Astrocyte (in vitro differentiated cells and primary cell): ENCODE measurements at places on chromosomes 5 and 9. TPM values are rescaled to one million over a fixed set of nuclear protein-coding genes. Genes with fewer than 3 reads are reported as not detected.

DNA sequence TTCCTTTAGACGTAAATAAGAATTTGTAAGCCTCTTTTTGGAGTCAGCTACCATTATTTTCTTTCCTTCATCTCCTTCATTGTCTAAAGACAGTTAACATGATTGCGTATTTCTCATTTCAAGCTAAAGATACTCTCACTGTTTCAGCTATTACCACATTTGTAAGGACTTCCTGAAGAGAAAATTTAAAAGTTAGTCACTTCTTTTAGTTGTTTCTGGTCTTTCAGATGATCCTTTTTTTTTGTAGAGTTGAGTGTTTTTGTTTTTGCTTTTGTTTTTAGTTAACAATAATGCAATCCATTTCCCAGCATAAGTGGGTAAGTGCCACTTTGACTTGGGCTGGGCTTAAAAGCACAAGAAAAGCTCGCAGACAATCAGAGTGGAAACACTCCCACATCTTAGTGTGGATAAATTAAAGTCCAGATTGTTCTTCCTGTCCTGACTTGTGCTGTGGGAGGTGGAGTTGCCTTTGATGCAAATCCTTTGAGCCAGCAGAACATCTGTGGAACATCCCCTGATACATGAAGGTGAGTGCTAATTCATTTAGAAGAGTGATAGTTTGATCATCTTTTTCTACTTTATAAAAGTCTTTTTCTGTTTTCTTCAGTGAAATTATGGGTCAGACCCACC is 2.0 kb downstream of the IL31RA start:
- DNase-seq, result no peak

DNA sequence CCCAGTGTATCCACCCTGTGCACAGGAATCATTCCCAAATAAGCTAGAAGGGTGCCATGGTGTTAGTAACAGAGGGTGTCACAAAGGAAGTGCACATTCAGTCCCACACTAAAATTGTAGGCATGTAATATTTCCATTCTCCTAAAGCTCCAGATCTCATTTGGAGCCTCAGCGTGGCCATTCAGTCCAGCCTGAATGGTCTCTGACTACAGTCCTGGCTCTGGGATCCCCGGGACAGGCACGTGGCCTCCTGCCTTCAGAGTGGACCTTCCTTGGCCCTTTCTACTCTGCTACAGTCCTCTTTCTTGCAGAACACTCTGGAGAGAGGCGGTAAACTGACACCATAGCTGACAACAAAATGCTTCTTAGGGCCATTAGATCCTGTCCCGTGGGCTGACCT is 243.9 kb downstream of the IRX2 start:
- no peak for DNase-seq

DNA sequence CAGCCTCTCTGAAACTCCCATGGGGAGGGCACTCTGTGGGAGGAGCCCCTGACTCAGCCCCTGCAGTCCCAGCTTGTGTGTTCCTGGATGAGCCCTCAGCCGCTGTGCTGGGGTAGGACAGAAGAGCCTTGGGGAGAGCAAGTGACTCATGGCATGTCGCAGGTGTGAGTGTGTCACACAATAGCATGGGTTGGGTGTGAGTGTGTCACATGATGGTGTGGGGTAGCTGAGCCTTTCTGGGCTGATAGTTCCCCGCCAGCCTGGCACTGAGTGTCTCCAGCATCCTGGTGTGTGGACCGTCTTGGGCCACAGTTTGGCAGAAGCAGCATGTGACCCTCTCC is 83.4 kb downstream of the PHF2 start:
- DNase-seq, result no peak

DNA sequence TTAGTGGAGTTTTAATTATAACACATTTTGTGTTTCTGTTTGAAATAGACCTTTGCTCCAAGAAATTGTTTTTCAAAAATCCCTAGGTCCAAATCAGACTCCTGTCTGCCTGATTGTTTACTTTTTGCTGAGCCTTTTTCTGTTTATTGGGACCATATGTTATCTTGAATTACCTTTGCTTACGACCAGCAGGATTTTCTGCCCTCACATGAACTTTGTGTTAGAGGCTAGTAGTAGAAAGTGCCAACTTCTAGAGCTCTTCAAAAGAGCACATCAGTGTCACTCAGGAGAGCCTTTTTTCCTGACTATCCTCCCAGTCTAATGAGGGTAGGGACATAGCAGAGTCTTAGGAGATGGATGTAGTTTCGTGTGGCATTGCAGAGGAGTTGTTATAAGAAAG is 10.2 kb downstream of the RECK start:
- no peak for DNase-seq

DNA sequence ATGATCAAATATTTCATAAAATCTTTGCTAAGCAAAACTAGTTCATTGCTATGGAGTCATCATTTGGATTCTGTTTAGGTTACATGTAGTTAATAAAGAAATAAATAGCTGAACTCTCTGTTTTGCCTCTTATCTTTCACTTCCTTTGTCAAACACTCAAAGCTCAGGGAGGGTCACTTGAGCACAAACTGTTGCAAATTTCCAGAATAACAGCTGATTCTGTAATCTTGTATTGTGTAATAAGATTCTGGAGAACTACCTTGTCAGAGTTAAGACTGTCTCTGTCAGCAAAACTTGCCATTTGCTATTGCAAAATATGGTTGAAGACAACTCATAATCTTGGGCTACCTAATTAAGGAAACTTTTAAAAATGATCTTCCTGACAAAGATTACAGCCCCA is 182.0 kb upstream of the MOCS2 start:
- no peak for DNase-seq

GRCh38 chr5:61463596-61463995 is 131.5 kb downstream of the ZSWIM6 start:
- DNase-seq, result no peak

GRCh38 chr5:138955013-138955660 is 80.0 kb upstream of the LRRTM2 start:
- no peak for DNase-seq

DNA sequence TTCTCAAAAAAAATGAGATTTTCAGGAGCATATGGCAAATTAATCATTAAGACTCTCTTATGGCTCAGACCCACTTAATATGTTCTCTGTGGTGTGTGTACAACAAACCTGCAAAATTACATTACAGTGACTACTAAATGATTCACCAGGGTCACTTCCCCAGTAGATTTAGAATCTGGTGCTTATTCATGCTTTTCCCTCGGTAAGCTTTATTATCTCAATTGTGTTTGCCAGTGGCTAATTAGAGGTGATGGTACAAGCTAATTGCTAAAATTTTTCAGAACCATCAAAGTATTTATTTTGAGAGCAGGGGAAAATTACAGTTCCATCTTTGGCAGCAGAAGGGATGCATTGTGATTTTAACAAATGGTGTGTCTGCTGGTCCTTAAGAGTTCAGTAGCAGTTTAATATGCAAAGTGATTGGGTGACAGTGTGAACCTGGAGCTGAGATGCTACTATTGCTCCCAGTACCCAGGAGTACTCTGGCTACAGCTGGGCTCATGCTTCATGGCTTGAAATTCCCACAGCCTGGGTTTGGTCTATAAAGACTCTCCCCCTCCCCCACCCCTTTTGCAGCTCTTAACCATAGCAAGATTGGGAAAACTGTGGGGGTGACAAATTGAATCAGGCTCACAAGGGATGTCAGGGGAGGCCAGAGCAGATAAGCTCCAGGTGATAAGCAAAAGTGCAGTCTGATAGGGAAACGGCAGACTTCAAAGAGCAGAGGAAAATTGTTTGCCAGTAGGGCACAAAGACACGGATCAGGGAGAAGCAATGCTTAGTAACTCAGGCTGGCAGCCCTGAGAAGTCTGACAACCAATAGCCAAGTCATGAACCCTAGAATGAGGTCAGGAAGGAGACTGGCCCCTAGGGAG is 92.8 kb upstream of the RAD23B start:
- peak; percentile 74 for DNase-seq

DNA sequence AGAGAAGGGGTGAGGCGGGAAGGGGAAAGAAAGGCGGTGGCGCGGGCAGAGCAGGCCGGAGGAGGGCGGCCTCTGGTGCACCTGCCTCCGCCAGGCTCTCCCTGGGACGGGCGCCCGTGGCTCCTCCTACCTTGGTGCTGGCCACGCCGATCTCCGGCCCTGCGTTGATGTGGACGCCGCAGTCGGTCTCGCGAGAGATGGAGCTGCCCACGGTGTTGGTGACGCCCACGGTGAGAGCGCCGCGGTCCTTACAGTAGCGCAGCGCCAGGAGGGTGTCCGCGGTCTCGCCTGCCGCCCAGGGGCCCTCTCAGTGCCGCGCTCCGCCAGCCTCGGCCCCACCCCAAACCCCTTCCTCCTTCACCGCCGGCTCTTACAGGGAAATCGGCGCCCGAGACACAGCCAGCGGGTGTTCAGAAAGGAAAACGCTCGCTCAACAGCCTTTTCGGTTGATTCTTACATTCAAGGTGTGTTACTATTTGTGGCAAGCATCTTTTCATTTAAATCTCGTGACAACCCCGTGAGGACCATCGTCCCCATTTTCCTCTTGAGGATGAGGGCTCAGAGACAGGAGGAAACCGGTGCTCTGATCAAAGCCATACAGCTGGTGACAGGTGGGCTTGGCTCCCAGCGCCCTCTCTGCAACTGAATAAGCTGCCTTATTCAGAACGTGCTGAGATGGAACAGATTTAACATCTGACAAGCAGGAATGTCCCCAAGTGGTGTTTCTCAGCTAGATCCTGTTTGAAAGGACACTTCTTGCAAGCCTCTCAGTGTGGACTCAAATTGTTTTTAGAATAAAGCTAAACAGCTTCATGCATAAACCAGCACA is 22.0 kb upstream of the MAPK9 start:
- DNase-seq, result no peak

DNA sequence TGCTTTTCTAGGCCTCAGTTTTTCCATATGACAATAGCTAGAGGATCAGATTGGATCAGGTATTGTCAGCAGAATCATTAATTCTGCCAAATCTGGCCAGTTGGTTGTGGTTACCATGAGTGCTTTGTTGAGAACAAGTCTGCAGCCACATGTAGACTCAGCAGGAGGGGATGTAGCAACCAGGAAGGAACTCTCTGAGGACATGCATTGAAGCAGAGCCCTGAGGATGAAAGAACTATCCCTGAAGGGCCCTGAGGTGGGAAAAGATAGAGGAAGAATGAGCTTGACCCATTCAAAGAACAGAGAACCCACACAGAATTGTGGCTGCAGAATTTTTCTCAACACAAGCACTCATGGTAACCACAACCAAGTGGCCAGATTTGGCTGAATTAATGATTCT is 60.1 kb upstream of the AFAP1L1 start:
- peak; percentile 92 for DNase-seq

DNA sequence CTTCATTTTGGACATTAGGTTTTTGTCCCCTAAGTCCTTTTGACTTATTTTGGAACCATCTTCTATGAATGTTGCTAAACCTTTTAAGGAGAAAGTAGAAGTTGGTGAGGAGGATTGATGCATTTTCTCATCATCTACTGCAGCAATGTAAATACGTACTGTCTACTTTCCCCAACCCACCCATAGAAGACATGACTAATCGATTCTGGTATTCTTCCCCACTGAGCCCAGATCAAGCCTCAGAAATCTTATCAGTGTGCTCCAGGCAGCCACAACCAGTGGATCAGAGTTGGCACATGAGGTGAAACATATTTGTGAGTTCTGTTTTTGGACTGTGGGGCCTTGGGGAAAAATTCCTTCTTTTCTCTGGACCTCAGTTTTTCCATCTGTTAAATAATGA is 57.7 kb downstream of the FGF18 start:
- DNase-seq, result peak; percentile 56

GRCh38 chr5:136811086-136811485 is 445.7 kb upstream of the TRPC7 start:
- DNase-seq, result peak; percentile 49

PPP3R2 gene
- not detected in 2 replicates for total RNA-seq

ZBTB6 gene
- 7.4 and 8.5 TPM in 2 replicates for total RNA-seq

SLC6A18 gene
- total RNA-seq, result not detected in 2 replicates

VPS13A gene
- 31.7 and 34.9 TPM in 2 replicates for total RNA-seq

MEIKIN gene
- not detected in 2 replicates for total RNA-seq

TUT7 gene
- total RNA-seq, result 24.8 and 27.6 TPM in 2 replicates

LRRC19 gene
- total RNA-seq, result not detected in 2 replicates
